ENCODE measurements at places on chromosomes 2 and 18.

DNA sequence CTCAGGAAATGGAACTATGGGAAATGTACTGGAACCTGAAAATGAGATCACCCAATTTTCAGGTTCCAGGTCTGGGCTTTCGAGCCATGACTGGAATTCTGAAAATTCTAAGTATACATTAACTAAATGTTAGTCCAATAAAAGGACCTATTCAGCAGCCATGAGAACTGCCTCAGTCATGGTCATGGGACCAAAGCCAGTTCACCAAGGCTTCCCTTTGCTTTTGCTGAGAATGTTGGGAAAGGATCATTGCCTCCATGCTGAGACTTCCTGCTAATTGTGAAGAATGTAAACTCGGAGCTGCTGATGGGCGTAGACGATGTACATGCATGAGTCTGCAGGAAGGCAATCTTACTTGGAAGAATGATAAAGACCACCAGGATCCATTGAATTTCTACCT is 624.4 kb upstream of the SOX11 start:
- no peak for DNase-seq

DNA sequence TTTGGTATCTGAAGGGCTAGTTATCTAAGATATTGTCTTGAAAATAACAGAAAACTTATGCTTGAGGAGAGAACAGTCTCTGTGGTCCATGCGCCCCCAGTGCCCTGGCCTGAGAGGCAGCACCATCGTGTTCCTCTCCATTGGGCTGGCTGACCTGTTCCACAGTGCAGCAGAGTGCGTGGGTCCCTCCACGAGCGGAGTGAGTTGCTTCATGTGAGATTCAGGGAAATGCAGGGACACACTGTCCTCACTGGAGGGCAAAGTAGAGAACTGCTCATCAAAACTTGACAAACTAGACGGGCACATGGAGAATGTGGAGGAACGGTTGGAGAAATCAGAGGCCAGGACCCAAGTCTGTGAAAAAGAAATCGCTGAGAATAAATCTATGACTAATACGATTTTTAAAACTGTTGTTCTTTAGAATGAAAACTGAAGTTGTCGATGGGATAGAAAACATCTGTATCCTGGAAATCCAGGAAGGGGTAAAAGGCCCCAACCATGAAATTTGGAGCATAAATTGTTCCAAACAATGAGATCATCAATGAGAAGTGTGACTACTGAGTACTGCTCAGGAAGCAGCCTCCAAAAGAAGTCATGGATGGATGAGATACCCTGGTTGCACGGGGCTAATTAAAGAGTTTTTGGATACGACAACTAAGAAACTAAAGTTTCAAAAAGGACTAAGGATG is 58.1 kb downstream of the REV1 start:
- no peak for DNase-seq

- DNase-seq: no peak
Measured at GRCh38 chr2:85170938-85171475, 37.8 kb downstream of the TCF7L1 start.

DNA sequence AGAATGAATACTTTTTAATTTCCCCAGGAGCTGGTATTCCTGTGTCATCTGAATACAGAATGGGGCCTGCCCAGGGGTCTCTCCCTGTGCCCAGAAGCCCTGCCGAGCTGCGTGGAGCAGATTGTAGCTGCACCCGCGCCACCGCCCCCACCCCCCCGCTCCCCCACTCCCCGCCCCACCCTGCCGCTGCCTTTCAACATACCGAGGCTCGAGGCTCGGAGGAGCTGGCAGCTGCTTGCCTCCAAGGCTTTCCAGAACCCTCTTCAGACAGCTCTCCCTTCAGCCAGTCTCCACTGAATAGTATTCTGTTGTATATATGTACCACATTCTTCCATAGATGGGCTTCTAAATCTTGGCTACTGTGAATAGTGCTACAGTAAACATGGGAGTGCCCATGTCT is 150.7 kb downstream of the TSN start:
- DNase-seq: no peak

GRCh38 chr2:224801360-224801759 is 85.2 kb upstream of the CCDC195 start:
- DNase-seq: no peak

GRCh38 chr2:205714789-205715720 is 32.8 kb downstream of the NRP2 start:
- DNase-seq: no peak

DNA sequence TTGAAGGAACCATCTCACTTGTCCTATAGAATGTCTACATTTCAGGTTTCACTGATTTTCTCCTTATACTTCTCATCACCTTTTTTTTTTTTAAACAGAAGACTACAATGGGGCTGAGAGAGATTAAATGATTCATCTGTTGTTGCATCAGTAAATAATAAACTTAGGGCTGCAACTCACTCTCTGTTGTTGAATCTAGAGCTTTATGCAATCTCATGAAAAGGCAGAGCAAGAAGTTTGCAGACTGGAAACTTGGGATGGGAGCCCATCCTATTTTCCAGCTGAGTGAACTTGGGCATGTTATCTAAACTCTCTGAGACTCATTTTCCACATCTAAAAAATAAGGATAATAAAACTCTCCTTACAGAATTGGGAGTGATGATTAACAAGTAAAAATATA is 58.4 kb downstream of the PDE1A start:
- no peak for DNase-seq

- DNase-seq: no peak
Measured at GRCh38 chr18:7754258-7754657, 187.1 kb downstream of the PTPRM start.

DNA sequence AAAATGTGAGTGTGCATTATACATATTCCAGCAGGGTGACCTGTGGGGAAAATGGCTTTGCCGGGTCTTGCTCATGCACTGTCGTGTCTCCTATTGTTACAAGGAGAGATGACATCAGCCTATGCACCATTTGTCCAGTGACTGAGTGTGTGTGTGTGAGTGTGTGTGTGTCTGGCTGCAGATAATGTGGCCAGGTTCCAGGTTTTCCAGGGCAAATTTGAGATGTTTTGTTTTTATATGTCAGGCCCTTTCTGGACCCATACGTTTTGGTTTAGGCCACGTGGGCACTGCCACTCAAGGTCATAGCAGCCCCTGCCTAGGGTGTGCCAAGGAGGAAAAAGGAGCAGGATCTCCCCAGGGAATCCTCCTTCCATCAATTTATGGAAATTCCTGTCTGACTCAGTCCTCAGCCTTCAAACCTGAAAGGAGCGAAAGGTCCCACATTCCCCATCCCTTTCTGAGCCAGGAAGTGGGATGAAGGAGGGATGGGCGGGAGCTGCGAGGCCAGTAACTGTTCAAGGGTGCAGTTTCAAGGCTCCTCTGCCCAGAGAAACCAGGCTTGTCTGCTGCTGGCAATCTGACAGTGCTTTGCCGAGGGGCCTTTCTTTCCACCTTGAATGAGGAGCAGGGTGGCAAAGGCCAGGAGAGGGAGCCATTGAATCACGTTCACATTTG is 93.0 kb upstream of the SMAD2 start:
- no peak for DNase-seq

DNA sequence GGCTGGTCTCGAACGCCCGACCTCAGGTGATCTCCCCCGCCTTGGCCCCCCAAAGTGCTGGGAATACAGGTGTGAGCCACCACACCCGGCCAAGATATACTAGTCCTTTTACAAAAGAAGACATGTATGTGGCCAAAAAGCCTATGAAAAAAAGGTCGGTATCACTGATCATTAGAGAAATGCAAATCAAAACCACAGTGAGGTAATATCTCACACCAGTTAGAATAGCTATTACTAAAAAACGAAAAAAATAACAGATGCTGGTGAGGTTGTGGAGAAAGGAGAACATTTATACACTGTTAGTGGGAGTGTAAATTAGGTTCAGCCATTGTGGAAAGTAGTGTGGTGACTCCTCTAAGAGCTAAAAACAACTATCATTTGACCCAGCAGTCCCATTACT is 26.4 kb downstream of the KLHL23 start:
- DNase-seq: no peak

DNA sequence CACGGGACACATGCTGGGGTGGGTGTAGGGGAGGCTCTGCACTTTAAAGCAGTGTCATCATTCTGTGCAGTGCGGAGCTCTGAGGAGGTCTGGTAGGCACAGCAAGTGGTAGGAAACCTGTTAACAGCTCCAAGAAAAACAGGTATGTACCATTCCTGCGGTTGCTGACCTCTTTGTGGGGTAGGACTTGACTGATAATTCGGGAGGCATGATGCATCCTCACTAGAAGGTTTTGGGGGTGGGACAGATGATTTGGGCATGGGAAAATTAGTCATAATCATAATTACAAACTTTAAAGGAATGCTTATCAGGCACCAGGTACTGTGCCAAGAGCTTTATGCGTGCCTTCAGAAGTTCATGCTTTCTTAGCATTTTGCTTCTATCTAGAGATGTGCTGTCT is 9.7 kb downstream of the DOK1 start:
- DNase-seq: no peak

DNA sequence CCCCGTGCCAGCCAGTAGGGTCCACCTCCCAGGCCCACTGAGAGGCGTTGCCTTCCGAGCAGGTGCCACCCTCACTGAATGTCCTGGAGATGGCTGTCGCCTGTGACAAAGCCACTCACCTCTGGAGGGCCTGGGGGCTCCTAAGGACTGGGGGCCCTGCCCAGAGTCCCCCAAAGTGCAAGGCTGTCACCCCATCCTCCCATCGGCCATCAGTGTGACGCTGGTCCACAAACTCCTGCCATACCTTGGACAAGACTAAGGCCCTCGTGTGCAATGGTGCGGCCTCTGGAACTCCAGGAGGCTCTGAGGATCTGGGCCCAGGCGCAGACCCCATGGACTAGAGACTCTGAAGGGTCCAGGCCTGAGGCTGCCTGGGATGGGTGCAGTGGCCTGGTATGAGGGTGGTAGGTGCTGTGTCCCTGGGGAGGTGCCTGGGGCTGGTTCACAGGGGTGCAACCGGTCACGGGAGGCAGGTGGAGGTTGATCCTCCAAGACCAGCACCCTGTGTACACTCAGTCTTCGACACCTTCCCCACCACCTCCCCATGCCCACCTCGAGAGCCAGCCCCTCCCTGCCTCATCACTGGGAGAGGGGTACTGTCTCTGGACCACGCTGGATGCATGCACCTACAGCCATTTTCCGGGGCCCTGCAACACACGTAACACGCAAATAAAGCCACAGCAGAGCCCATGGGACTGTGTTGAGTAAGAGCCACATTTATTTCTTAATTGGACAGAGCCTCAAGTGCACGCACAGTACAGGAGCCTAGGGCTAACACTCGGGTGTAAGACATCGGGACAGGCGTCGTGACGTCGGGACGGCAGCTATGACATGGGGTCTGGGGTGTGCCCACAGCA is 21.6 kb downstream of the AQP12A start:
- no peak for DNase-seq

DNA sequence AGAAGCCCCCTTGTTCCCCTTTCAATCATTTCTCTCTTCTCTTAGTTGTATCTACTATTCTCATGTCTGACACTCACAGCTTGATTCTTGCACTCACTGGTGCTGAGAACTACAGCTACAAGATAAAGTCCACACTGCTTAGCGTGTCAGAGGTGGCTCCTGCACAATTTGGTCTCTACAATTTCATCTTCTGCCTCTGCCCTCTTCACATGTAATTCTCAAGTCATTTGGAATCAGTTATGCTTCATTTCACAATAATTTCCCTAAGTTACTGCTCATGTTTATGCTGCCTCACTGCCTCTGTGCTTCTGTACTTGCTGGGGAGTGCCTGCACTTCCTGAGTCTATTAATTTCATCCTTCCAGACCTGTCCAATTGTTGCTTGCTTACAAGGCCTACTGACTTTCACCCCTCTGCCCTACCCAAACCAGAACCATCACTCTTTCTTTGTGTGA is 11.6 kb upstream of the NAB1 start:
- DNase-seq: no peak

- DNase-seq: no peak
Measured at GRCh38 chr2:241123816-241124536, 21.9 kb upstream of the MTERF4 start.

DNA sequence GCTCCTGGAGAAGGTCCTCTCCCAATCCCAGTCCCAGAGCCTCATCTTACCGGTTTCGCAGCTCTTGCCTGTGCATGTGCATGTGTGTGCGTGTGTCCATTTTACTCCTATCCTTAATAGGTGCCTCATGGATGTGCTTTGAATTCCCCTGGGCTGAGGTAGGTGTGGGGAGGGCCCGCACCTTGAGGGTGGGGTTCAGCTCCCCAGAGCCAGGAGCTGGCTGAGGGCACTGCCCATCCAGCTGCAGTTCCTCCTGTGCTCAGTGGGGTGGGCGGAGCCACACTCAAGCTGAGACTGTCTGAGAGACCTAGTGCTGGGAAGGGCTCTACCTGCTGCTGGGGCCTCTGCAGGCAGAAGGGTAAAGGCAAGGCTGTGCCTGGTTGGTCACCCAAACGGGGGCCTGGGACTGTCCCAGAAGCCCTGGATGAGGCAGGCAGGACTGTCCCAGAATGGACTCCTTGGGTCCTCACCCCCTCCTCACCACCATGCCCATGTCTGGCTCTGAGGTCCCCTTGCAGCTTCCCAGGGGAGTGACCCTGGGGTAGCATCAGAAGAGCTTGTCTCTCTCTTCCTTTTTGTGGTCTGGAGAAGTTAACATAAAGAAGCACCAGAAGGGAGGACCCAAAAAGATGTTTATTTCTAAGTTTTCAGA is 8.9 kb downstream of the GDF7 start:
- no peak for DNase-seq

GRCh38 chr2:239060676-239061075 is 212.8 kb downstream of the TWIST2 start:
- no peak for DNase-seq

DNA sequence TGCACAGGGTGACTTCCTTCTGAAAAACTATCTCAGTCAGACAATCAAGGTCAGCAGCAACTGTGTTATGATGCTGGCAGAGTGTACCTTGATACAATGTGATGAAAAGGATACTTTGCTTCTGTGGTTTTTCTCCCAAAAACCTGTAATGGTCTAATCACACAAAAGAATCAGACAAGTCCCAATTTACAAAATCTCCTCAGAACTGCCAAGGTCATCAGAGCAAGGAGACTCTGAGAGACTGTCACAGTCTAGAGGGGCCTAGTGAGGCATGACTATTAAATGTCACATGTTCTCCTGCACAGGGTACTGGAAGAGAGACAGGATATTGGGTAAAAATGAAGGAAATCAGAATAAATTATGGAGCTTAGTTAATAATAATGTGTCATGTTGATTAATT is 185.4 kb downstream of the ST6GAL2 start:
- no peak for DNase-seq

GRCh38 chr2:214631406-214631805 is 178.1 kb downstream of the BARD1 start:
- no peak for DNase-seq

Data from activated naive CD4-positive, alpha-beta T cell (primary cell).